ENCODE measurements at places on chromosomes 13 and 19.

DNA sequence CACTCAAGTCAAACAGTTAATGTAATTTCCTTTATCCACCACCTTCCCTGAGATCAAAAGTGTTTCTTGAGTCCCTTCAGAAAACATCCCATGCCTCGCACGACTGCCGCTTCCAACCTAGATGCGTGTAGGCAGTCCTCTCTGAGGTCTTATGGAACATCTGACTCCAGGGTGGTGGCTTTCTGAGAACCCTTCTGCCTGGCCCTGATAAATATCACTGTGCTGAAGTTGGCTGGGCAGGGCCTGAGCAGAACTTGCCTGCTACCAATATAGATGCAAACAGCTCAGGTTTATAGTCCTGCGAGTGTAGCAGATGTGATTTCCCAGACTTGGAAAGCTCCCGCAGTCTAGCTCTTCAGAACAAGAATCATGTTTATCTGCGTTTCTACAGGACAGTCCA is 61.1 kb upstream of the GPR12 start:
- DNase-seq: no peak

DNA sequence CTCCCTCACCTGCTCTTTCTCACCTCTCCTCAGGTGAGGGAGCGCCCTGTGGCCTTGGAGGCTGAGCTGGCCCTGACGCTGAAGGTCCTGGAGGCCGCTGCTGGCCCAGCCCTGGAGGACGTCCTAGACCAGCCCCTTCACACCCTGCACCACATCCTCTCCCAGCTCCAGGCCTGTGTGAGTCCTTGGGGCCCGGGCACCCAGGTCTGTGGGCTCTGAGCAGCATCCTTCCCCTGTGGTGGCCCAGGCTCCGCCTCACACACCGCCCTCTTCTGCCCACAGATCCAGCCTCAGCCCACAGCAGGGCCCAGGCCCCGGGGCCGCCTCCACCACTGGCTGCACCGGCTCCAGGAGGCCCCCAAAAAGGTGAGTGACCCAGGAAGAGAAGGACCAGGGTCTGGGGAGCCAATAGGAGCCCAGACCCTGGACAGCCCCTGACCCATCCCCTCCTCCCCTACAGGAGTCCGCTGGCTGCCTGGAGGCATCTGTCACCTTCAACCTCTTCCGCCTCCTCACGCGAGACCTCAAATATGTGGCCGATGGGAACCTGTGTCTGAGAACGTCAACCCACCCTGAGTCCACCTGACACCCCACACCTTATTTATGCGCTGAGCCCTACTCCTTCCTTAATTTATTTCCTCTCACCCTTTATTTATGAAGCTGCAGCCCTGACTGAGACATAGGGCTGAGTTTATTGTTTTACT is 1.9 kb downstream of the IFNL1 start:
- no peak for DNase-seq

DNA sequence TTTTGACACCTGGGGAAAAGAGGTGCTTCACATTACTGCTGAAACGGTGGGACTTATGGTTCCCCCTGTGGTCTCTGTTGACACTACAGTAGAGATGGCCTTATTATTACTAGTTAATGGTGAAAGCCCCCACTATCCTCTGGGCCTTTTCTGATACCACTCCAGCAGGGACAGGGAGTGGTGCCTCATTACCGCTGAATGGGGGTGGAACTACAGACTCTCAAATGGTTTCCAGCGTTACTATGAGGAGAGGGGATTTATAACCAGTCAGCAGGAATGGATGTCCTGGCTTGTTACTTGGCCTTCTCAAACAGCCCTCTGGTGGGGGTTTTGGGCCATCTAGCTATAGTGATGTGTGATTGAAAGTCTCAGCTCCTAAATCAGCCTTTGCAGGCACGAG is 96.7 kb upstream of the DIAPH3 start:
- no peak for DNase-seq

- DNase-seq: no peak
Observed at GRCh38 chr13:38781539-38781938, 94.7 kb downstream of the FREM2 start.

GRCh38 chr13:109400624-109401257 is 385.6 kb downstream of the IRS2 start:
- DNase-seq: no peak

GRCh38 chr13:93466502-93467036 is 240.0 kb downstream of the GPC6 start:
- no peak for DNase-seq

DNA sequence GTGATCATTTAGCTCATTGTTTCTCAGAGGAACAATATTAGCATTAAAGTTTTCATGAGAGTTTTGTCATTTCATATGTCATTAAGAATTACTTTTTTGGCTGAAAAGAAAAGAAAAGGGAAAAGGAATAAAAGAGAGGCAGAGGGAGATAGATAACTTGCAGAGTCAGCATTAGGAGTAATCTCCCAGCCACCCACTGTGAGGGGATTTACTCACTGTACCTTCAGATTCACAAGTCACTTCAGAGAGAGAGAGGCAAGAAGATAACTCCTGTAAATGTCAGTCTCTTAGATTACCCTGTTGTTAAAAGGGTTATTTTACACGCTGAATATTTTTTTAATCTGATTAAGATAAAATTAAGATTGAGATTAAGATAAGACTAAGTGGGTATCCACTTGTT is 125.2 kb downstream of the POU4F1 start:
- no peak for DNase-seq

DNA sequence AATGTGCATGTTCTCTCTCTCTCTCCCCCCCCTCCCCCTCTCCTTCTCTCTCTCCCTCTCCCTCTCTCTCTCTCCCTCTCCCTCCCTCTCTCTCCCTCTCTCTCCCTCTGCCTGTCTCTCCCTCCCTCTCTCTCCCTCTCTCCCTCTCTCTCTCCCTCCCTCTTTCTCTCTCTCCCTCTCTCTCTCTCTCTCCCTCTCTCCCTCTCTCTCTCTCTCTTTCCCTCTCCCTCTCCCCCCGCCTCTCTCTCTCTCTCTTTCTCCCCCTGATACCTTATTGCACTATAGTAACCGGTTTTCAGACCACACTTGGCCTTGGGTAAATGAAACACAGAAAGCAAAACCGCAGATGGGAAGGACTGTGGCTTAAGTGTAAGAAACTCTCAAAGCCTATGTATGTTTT is 34.7 kb upstream of the SPACA7 start:
- DNase-seq: no peak

DNA sequence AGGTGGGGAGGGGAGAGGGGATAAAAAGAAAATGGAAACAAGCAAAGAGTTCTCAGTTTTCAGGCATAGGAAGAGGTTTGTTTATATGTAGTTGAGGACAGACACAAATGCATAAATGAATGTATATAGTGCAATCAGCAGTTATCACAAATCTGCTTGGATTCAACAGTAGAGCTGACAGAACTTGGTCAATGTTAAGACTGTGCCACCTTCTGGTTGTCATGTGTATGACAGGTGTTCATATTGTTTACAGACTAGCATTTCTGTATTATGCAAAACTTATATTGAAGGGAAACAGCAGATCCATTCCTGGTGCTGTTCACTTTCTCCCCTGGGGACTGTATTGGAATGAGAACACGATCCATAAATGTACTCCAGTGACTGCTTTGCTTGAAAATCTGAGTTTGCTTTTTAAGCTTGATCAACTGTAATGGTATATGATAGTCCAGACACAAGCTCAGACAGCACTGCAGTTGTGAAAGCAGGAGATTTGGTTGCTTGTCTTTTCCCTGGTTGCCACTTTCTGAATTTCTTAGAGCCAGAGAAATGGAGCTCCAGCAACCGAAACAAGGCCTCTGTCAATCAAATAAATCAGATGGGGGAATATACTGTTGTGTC is 319.5 kb upstream of the OBI1 start:
- DNase-seq: peak; percentile 40

GRCh38 chr13:50668691-50669271 is 174.7 kb downstream of the DLEU7 start:
- DNase-seq: no peak

DNA sequence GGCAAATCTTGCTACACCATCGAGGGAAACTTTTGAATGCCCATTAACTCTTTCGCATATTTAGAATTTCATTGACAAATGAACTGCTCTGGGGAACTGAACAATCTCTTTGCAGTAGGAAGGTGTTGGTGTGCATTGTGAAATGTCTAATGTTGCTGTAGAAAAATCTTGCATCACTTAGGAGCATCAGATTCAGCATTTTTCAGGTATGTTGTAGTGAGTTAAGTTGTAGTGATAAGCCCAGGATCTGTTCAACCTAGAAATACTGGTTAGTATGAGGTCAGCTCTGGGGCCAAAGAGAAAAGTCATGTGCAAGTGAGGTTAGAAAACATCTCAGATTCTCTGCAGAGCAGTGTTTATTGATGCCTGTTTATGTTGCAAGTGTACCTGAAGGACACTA is 4.1 kb downstream of the FRY start:
- DNase-seq: no peak

DNA sequence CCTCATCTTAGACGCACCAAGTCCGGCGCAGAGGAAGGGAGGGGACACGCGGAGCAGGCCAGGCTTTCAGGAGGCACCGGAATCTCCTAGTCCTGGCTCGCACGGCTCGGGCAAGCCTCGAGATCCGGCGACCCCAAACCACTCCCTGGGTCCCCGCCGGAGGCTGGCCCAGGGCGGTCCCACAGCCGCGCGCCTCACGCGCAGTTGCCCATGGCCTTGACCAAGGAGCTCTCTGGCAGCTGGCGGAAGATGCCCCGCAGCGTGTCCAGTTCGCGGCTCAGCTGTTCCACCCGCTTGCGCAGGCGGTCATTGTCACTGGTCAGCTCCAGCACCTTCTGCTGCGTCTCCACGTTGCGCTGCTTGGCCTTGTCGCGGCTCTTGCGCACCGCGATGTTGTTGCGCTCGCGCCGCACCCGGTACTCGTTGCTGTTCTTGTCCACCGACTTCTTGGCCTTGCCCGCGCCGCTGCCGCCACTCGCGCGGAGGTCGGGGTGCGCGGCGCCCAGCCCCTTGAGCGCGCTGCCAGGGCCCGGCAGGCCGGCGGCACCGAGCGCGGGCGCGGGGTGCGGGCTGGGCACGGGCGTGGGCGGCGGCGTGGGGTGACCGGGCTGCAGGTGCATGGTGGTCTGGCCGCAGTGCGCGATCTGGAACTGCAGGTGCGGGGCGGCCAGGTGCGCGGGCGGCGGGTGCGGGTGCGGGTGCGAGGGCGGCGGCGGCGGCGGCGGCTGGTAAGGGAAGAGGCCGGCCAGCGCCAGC is 1.0 kb downstream of the CEBPA start:
- DNase-seq: no peak

DNA sequence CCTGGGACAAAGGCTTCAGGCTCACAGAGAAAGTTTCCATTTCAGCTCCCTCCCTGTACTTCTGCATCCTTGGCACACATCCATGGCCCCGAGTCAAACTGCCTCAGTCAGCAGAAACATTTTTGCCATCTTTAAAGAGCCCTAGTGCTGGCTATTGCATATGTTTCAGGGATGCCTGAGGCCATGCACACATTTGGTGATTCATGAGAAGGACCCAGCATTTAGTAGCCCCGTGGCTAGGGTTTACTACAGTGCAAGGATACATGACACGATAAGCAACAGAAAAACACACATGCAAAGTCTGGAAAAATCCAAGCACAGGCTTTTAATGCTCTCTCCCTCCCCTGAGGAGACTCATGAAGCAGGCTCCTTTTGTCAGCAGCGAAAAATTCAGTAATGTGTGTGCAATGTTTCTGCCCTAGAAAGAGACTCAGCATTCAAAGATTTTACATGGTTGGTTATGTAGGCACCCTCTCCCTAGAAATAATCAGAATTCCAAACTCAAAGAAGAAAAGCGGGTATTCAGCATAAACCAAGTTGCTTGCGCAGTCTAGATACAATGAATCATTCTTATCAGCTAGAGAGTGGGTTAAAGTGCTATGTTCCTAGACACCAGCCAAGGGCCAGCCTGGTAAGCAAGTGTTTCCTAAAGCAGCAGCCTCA is 17.6 kb downstream of the ACOD1 start:
- DNase-seq: peak; percentile 80

DNA sequence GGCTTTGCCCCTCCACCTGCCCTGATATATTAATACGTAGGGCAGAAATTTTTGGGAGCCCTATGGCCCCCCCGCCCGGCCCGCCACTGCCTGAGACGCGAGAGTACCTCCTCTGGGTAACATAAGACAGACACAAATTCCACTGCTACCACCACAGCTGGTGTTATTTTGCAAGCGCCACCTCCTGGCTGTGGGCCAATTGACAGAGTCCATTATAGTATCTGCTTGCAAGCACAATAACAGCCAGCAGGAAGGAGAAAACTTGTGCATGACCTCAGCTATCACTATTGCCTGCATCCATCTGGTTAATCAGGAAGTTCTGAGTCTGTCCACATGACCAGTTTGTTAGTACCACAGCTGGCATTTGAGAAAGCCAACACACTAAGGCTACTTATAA is 25.3 kb upstream of the OR10H2 start:
- DNase-seq: peak; percentile 61

GRCh38 chr19:47643281-47643680 is 34.3 kb downstream of the BICRA start:
- DNase-seq: no peak

DNA sequence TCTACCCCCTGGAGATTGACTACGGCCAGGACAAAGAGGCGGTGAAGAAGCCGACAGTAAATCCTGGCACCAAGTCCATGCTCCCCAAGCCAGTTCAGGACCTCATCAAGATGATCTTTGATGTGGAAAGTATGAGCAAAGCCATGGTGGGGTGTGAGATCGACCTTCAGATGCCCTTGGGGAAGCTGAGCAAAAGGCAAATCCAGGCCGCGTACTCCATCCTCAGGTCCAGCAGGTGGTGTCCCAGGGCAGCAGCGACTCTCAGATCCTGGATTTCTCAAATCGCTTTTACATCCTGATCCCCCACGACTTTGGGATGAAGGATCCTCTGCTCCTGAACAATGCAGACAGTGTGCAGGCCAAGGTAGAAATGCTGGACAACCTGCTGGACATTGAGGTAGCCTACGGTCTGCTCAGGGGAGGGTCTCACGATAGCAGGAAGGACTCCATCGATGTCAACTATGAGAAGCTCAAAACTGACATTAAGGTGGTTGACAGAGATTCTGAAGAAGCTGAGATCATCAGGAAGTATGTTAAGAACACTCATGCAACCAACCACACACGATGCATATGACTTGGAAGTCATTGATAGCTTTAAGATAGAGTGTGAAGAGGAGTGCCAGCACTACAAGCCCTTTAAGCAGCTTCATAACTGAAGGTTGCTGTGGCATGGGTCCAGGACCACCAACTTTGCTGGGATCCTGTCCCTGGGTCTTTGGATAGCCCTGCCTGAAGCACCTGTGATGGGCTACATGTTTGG is 24.0 kb upstream of the ANKRD10 start:
- no peak for DNase-seq

DNA sequence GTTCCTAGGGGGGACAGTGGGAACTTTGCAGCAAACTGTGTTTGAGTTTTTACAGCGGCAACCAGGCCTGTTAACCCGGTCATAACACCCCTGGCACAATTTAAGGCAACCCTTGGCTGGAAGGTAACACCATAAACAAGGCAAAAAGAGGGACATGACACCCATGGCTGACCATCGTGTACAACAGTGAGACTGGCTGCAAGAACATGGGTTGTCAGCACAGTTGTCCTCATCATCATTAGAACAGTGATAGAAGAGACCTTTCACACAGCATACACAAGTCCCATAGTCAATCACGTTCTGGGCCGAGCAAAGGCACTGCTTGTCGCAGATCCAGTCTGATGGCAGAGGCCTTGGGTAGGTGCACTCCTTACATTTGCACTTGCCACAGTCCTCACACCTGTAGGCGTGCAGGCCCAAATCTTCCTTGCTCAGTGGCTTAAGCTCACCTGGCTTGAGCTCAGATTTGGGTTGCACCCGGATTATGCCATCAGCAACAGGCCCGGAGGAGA is 4.1 kb downstream of the SPRY2 start:
- no peak for DNase-seq

All from M059J (cell line).